ENCODE measurements at places on chromosomes 5 and 9.

DNA sequence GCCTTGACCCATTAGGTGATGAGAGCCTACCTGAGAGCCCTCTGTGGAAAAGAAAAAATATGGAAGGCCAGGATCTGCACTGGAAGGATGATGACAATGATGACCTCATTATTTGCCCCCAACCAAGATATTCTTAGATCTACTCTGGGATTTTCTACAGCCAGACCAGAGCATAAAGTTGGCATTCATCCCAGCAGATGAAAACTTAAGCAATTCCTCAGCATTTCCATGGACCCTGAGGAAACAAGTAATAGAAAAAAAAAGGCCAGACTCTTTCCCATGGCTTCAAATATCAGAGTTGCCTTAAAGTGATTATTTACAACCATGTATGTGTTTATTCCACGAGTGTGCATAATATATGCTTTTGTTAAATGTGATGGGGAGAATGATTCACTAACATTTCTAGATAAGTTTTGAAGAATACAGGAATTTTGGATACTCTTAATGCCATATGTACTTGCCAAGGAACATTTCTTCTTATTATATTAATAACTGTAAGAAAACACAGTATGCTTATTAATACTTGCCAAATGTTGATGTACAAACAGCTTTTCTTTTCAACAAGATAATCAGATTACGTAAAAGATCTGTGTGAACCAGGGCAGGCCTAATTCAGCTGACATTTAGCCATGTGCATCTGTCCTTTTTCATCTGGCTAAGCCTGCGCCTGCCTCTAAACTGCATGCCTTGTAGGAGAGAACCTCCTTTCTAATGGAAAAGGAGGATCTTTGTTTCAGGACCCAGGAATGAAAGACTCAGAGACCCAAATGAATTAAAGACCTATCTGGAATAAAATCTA is 94.8 kb downstream of the ARRDC3 start:
- DNase-seq = no peak

- DNase-seq = no peak
Measured at GRCh38 chr5:151250346-151251000, 2.5 kb upstream of the GM2A start.

- DNase-seq = no peak
Measured at GRCh38 chr5:1424716-1425115, 20.5 kb downstream of the SLC6A3 start.

GRCh38 chr9:27701587-27701986 is 128.3 kb upstream of the C9orf72 start:
- DNase-seq = no peak

- no peak for DNase-seq
Measured at GRCh38 chr5:179199246-179199645, 139.1 kb downstream of the ZNF354C start.

DNA sequence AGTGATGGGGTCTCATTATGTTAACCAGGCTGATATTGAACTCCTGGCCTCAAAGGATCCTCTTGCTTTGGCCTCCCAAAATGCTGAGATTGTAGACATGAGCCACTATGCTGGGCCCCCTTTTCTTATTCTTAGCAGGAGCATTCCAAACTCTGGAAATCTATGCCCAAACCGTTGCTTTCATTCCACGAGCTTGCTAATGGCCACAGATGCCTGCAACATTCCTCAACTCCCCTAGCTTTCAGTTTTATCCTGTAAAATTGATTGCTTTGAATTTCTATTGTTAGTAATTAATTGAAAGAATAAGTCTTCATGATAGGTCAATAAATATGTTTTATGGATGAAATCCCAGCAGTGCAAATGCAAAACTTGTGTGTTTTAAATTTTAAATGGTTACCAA is 564.8 kb upstream of the WWC1 start:
- DNase-seq = no peak

DNA sequence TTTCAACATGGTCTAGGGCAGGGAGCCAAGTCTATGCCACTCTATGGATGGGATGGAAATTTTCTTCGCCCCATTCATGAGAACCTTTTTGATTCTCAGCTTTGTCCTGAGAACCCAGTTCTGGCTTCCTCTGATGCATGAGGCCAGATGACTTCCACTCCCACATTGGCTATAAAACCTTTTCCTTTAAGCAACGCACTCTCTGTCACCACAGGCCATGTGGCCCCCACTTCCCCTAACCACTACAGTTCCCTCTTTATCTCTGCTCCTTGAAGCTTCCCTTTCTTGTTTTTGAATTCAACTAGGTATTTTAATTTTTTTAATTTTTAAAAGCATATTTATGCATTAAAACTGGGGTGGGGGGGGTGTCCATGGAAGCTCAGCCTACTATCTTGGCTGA is 401.3 kb downstream of the ENC1 start:
- DNase-seq = no peak

GRCh38 chr9:34659592-34660253 is 2.7 kb downstream of the CCL27 start:
- no peak for DNase-seq

GRCh38 chr9:114666851-114667250 is 9.2 kb upstream of the TEX53 start:
- no peak for DNase-seq

DNA sequence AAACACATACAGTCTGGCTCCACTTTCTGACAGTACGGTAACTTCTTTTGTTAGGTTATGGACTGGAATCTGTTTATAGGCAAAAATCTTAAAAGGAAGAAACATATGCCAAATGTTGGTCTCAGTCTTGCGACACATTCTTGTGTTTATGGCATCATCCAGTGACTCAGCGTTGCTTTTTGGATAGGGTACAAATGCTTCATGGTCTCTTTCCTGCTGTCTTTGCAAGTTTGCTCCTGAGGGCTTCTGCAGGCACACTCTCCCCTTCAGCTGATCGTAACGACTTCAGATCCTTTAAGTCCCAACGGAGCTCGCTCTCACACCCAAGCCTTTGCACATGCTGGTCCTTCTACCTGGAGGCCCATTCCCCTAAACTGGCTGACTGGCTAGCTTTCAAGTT is 23.6 kb upstream of the TNFSF8 start:
- DNase-seq = no peak

DNA sequence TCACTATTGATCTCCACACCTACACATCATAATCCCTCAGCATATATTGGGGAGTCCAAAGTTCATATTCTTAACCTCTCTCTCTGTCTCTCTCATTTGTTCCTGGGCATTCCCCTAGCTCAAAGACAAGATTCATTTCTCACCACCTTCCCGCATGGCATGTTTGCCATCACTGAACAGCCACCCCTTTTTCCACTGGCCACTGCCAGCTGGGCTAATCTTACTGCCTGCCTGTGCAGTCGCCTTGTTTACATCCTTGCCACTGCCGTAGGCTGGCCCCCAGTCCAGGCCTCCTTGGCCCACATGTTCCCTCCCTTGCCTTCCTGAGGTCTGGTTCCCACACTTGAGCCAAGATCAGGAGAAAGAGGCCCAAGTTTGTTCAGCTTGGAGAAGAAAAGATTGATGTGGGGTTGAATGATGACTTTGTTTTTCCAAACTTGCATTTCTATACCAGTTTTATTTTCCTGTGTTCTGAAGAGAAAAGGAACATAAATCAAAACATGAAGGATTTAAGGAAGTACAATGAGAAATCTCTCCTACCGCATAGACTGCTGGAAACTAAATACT is 80.2 kb downstream of the PLAC8L1 start:
- no peak for DNase-seq

GRCh38 chr9:74333384-74334032 is 163.6 kb upstream of the RORB start:
- DNase-seq = no peak

GRCh38 chr9:116549061-116549664 is 137.9 kb upstream of the TRIM32 start:
- no peak for DNase-seq

DNA sequence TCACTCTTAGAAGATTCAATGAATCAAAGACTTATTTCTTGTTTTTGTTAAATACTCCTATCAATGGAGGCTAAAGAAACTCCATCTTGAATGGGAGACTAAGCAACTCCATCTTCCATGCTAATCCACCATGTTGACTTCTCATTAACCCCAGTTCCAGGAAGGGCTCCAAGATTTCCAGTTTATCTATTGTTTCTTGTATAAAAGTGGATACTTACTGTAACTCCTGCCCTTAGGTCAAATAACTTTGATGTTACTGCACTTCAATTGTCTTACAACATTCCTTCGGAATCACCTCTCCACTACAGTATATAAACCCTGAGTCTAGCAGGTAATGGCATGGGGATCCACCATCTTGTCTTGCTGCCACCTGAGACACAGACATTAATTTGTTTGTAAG is 63.0 kb downstream of the PUM3 start:
- no peak for DNase-seq
